ENCODE measurements at places on chromosomes 13 and 19. TPM values are rescaled to one million over a fixed set of nuclear protein-coding genes. Genes with fewer than 3 reads are reported as not detected.

DNA sequence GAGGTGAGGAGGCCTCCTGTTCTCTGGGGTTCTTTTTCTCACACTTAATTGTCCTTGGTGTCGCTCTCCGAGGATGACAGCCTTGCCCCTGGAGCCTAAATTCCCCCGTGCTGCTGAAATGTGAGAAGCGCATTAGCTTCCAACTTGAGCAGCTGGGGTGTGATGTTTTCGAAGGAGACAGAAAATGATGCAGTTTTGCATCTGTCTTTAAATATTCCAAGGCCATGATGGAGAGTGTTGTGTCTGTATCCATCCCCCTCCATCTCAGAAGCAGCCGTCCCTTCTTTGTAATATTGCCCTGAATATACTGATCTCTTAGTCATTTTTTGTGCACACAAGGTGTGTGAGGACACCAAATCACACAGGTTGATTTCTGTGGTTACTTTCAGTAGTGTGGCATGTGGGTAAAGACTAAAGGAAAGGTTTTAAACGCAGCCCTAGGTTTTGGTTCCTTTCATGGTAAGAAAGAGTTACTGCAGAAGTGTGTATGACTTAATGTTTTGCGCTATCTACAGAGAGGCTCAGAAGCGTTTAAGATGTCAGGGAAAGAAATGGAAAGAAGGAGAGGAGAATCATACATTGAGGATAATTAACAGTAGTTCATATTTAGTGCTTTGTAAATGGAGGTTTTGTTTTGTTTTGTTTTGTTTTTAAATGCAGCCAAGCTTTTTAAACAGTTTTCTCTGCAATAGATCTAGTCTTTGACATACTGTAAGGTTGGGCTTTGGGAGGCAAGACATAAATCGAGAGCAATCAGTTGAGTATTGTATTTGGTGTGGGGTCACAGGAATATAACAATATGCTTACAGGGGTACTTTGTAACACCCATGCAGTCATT is 1.6 kb downstream of the NBEA start:
- DNase-seq = no peak

GRCh38 chr13:90839061-90839460 is 508.4 kb upstream of the MIR17HG start:
- no peak for DNase-seq

Gene ATCAY
- not detected for total RNA-seq

GRCh38 chr19:41409288-41409687 is 11.7 kb downstream of the BCKDHA start:
- peak; percentile 37 for DNase-seq

DNA sequence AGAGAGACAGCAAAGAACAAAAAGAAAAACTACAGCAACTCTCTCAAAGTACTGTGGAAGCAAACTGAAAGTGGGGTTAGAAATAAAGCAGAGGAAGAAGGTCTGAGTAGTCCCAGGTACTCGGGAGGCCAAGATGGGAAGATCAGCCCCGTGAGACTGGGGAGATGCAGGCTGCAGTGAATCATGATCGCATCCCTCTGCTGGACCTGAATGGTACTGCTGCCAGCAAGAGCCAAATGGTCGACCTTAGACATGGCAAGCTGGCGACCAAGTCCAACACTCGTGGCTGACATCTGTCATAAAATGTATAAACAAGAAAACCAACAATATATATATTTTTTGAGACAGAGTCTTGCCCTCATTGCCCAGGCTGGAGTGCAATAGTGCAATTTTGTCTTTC is 33.7 kb upstream of the ZNF724 start:
- peak; percentile 54 for DNase-seq

Gene UBE2L5
- total RNA-seq = not detected

DNA sequence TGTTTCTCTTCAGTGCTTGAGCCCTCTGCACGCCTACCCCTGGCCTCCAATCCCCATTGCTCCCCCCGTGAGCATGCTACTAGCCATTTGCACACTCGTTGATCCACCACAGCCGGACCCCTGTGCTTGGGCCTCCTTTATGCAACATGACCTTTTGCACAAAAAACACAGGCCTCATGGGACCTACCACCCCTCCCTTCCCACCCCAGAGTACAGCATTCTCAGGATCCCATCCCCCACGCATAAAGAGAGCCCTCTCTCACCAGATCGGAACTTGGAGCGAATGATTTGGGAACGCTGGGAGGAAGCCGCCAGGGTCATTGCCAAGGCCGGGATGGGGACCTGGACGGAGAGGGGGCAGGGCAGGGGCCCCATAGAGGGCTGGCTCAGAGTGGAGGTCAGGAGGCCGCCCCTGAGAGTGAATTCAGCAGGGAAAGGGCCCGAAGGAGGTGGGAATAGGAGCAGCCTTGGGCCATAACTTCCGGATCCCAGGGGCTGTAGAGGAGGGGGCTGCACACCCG is 754 bp downstream of the MAMSTR start:
- no peak for DNase-seq

DNA sequence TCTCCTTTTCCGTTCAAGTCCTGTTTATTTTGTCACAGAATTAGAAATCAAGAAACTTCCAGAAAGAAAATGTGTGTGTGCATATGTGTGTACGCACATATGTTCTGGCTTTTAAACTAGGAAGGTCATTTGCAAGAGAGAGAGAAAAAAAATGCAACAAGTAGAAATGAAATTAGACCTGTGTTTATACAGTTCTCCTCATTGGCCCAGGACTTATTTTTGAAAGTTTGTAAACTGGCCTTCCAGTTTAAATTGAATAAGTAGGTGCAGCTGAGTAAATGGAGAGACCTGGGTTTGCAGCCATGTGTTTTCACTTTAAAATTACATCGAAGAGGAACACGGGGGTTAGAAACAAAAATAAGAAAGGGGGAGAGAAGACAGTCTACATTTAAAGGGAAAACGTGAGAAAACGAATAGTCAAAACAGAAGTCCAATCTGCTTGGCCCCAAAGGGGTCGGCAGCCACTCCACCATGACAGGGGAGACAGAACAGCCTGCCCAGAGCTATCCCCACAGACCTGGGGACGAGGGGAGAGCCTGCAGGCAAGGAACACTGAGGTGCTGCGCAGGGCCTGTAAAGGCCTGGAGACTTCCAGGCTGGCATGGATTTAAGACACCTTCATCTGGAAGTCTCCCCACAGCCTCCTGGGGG is 216.8 kb upstream of the MAB21L1 start:
- DNase-seq = no peak

Gene GRK1
- not detected for total RNA-seq

Gene LILRA2
- total RNA-seq = not detected

Gene ZNF571
- total RNA-seq = 1.1 TPM

- peak; percentile 93 for DNase-seq
These were observed 86.5 kb downstream of the KCTD12 start for GRCh38 chr13:76799696-76800095.

DNA sequence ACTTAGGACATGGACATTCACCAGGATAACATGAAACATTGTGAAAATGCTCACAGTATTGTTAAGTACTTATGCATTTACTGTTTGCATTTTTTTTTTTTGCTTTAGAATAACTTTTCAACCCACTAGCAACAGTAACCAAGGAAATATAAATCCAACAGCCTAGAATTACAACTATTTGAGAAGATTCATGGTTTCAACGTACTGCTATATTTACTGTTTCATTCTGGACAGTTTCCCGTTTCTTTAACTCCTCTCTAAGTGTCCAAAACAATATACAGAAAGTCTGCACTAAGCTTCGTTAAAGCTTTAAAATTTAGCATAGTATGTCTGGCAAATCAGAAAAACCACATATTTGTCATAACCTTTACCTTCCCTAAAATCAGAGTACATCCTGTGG is 2.7 kb downstream of the SMAD9 start:
- no peak for DNase-seq

- peak; percentile 68 for DNase-seq
These were observed 6.2 kb downstream of the TLE6 start for GRCh38 chr19:2983351-2984214.

DNA sequence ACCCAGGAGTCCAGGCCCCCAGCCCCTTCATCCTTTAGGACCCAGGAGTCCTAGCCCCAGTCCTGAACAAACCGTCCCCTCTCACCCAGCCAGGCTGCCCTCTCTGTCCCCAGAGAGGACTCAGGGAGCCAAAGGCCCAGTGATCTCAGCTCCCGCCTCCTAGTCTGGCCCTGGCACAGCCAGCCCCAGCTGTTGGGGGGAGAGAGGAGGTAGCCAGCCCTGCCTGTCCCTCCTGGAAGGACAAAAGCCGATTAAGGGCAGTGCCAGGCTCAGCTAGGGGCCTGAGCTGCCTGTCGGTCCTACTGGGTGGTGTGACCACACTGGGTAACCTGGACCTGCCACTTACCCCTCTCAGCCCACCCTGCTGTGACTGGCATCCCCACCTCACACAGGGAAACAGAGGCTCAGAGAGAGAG is 14.5 kb downstream of the LIPE start:
- DNase-seq = no peak

Gene ONECUT3
- not detected for total RNA-seq

Gene CYP4F8
- not detected for total RNA-seq

Gene CD209
- total RNA-seq = not detected

Gene ETV2
- total RNA-seq = 0.44 TPM

GRCh38 chr13:49428041-49428763 is 15.7 kb downstream of the CAB39L start:
- no peak for DNase-seq

GRCh38 chr13:55432814-55433213 is 1707.9 kb upstream of the PRR20A start:
- no peak for DNase-seq

Gene C19orf33
- 0.40 TPM for total RNA-seq

- no peak for DNase-seq
These were observed 254.7 kb upstream of the KLHL1 start for GRCh38 chr13:70362820-70363570.

GRCh38 chr19:5644037-5644436 is 21.2 kb downstream of the SAFB start:
- no peak for DNase-seq
